ENCODE measurements at places on chromosomes 5 and 9.

DNA sequence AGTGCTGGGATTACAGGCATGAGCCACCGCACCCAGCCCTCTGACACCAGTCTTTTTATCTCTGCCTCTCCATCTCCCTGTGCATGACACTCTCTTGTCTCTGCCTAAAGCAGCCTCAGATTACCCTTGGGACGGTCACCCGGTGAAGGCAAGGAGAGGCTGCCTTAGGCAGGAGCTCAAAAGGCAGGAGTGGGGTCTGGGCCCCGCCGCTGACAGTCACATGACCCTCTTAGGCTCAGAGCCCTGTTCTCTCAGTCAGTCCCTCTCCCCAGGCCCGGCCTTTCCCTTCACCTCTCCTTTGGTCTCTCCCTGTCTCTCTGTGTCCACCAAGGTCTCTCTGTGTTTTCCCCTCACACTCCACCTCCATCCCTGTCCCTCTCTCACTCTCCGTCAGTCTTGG is 22.5 kb downstream of the ADGRD2 start:
- DNase-seq: no peak

- no peak for DNase-seq
These were observed 745.3 kb downstream of the NR2F1-AS1 start for GRCh38 chr5:92835712-92836111.

GRCh38 chr9:116074658-116075057 is 78.9 kb upstream of the PAPPA start:
- DNase-seq: no peak

- DNase-seq: peak; percentile 49
These were observed 41.4 kb upstream of the IL7R start for GRCh38 chr5:35815089-35815936.

- DNase-seq: no peak
These were observed 51.0 kb downstream of the GNG10 start for GRCh38 chr9:111712369-111712768.

DNA sequence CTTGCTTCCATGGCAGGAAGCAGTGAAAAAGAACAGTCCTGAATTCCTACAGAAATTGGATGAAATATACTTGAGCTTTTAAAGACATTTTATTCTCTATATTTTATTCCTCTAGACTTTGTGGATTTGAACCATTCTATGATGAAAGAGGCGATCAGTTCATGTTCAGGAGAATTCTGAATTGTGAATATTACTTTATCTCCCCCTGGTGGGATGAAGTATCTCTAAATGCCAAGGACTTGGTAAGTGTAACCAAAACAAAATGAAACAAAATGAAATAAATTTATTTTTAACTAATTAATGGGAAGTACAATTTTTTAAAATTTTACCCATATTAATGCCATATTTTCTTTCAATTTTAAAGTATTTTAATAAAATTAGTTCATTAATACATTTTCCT is 34.1 kb downstream of the STARD4 start:
- no peak for DNase-seq

GRCh38 chr9:2026220-2026997 is 11.3 kb downstream of the SMARCA2 start:
- no peak for DNase-seq

DNA sequence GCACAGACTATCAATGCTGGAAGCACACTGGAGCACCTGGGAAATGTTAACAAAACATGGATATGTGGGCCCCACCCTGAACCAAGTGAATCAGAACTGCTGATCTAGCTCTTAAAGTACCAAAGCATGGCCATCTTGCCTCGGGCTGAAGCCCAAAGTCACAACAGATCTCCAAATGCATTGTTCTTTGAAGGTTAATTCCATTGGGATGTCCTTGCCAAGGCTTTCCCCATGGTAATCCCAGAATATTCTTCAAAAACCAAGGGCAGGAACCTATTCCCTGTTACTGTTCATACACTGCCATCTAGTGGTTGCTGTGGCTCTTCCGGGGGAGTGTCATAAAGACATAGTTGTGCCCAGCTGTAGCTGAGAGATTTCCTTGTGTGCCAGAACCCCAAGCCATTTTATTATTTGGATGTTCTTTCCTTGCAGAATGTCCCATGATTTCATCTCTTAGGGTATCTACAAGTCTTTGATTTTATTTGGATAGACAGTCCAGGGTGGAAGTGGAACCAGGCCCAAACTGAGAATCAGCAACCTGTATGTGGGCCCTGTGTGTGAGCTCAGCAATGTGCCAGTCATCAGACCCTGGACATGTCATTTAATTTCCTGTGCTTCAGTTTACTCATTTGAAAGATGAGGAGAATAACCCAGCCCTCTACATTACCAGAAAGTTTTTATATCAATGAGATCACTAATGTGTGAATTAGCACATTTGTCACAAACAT is 290.0 kb downstream of the ACTL7B start:
- peak; percentile 20 for DNase-seq

DNA sequence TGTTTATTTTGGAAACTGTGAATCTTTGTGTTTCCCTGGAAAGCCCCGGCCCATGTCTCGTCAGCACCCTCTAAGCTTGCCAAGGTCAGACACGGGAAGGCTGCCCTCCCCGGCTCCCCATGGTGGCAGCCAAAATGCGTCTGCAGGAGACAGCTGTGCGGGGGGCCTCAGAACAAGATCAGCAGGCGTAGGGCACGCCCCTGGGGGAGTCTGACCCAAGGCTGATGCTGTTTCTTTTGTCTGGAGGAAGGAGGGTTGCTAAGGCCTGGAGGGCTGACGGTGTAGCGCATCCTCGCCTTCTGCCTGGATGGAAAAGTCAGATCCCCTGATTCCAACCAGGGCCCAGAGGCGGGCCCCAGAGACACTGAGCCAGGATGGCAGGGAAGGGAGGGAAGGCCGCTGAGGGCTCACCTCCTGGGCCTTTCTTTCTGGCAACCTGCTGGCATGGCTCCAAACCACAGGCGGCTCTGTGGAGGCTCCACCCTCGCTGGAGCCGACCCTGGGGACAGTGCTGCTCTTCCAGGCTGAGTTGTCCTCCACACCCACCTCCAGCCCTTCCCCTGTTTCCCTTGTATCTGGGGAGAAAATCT is 57.2 kb downstream of the OLFM1 start:
- no peak for DNase-seq

- DNase-seq: no peak
These were observed 136.4 kb downstream of the OLFM1 start for GRCh38 chr9:135223831-135224230.

- DNase-seq: no peak
These were observed 54.9 kb downstream of the FGF18 start for GRCh38 chr5:171474230-171474813.

GRCh38 chr5:96638561-96638960 is 23.6 kb upstream of the CAST start:
- no peak for DNase-seq

- no peak for DNase-seq
These were observed 3.2 kb upstream of the TENT4A start for GRCh38 chr5:6710070-6710469.

- no peak for DNase-seq
These were observed 1053.5 kb downstream of the NR2F1-AS1 start for GRCh38 chr5:92527311-92528078.

DNA sequence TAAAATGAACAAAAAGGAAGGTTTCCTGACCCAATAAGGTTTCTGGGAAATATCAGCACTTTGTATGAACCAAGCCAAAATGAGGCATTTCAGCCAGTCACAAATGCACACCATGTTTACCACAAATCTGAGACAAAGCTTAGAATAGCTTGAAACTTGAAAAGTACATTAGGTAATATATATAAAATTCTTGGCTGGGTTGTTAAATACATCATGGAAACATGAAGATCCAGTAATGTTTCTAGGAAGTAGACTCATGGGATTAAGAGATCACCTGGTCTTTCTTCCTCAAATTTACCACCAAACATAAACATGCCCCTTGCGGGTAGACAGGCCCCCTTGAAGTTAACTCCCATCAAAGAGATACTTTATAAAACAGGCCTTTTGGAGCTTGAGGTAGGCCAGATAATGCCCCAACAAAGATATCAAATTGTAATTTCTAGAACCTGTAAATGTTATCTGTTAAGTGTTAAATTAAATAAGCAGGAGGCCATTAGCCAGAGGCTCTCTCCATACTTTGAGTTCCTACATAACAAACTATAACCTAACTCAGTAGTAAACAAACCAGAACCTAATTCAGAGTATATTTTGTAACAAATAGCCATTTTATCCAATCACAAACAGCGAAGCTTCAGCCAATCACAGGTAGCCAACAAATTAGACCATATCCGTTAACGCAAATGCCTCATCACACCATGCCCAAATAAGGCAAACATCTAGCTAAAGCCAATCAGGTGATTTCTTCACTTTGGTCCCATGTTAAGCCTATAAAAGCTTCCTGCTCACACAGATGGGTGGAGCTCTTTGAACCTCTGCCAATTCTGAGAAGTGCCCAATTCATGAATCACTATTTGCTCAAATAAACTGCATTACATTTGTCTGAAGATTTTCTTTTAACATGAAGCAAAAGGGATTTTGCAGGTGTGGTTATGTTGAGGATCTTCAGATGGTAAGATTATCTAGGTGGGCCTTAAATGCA is 127.9 kb upstream of the TARS1 start:
- DNase-seq: no peak

DNA sequence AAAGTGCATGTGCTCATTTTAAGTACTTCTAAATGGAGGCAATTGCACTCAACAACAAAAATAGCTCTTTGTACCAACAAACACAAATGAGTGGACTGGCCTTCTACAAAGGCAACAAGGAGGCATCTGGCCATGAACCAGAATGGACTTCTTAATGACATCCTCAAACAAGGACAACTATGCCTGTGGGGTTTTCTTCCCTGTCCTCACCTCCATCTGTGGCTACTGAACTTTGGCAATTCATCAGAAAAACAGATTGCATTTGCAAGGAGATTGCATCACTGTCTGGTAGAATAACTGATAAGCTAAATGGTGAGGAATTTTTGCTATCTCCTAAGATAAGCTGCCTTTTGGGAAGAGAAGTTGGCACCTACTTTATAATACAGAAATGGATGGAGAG is 447.3 kb upstream of the CCNG1 start:
- DNase-seq: no peak

DNA sequence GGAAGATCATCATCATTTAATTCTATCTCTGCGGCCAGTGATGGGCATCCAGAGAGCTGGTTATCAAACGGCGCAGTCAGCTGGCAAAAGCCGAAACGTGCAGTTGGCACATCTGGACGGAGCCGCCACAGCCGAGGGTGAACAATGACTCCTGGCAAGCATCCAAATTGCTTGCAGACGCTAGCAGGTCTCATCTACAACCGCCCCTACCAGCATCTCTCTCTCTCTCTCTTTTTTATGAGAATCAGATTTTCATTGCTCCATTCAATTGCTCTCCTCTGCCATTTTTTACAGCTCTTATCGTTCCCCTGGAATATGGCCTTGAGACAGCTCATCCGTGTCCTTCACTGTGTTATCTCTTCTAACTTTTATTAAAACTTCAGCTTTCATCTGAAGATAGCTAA is 165.2 kb downstream of the MAPKAP1 start:
- no peak for DNase-seq

DNA sequence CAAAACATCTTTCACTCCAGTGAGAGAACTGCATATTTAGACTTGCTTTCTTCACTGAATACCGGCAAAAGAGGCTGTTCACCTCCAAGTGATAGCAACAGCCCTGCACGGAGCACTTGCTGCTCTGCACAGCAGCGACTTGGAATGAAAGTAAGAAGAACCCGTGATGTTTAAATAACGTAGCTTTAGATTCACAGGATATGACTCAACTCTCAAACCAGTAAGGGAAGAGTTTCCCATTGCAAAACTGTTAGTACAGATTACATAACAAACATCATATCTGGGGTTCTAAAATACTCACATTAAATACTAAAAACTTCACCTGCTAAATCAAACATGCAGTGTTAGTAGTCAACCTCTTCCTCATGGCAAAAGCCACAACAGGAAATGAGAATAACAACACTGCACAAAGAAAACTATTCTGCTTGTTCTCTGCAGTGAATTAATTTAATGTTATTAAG is 203.4 kb downstream of the MCTP1 start:
- DNase-seq: peak; percentile 16

- DNase-seq: no peak
These were observed 30.3 kb downstream of the ADAMTS6 start for GRCh38 chr5:65451436-65451835.

DNA sequence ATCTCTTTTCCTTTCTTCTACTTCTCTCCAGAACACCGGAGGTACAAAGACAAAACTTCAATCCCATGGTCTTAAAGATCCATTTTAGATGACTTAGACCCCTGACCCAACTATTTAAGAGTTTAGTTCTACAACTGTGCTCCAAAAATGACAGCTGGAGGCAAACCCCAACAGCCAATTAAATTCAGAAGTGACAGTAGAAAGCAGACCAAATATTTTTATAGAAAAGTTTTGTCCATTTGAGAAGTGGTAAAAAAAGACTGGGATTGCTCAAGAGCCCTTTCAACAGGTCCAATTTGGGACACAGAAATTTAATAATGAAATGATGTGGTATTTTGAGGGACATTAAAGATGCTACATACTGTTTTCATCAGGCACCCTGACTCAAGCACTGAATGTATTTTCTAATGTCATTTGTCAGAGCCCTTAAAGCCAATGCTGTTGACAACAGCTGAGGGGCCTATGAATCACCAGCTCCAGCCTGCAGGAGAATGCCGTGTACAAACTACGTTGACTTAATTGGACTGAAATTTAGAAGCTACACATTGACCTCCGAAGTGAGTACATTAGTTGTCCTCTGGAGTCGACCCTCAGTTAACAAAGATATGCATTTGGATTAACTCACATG is 147.5 kb upstream of the PIK3R1 start:
- DNase-seq: no peak

GRCh38 chr9:5499889-5500398 is 10.4 kb upstream of the PDCD1LG2 start:
- DNase-seq: no peak

DNA sequence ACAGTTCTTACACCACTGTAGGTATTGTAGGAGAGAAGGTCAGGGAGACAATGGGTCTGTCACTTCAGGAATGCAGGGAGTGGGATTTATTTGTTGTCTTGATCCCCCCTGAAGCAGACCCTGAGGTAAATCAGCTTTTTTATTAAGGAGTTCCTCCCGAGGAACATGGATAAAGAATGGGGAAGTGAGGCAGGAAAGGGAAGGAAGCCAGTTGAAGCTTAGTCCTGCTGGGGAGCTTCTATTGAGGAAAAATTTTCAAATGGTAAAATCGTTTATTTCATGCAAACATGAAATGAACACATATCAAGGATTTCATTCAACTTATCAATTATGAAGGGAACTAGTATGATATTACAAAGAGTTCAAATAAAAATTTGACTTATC is 318.6 kb upstream of the PIK3R1 start:
- no peak for DNase-seq

DNA sequence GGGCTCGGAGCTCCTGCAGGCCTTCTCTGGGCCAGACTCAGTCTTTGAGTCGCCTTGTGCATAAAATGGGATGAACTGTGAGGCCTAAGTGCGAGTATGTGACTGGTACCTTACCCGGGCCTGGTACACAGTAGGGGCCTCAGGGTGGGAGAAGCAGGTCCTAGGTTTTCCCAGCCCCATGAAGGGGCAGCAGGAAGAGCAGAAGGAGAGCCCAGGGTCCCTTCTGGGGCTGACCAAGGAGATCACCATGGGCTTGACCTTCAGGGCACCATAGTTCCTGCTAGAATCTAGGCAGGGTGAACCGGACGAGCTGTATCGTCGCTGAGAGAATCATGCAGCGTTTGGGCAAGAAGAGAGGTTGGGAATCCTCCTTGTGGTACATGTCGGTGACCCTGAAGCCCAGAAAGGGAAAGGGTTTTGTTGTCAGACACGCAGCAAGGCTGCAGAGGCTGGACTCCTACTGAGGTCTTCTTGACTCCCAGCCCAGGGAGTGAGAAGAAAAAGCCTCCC is 373 bp upstream of the PHYKPL start:
- no peak for DNase-seq

GRCh38 chr9:96243778-96244177 is 58.2 kb downstream of the HSD17B3 start:
- DNase-seq: no peak

GRCh38 chr5:4520559-4520958 is 619.6 kb upstream of the ADAMTS16 start:
- DNase-seq: no peak

Measured in stimulated activated CD4-positive, alpha-beta T cell treated with anti-CD3 and anti-CD28 coated beads, Interleukin-15, amount 100 ng/mL, for 24 hours (primary cell).